ENCODE measurements at places on chromosomes 7 and 10.

DNA sequence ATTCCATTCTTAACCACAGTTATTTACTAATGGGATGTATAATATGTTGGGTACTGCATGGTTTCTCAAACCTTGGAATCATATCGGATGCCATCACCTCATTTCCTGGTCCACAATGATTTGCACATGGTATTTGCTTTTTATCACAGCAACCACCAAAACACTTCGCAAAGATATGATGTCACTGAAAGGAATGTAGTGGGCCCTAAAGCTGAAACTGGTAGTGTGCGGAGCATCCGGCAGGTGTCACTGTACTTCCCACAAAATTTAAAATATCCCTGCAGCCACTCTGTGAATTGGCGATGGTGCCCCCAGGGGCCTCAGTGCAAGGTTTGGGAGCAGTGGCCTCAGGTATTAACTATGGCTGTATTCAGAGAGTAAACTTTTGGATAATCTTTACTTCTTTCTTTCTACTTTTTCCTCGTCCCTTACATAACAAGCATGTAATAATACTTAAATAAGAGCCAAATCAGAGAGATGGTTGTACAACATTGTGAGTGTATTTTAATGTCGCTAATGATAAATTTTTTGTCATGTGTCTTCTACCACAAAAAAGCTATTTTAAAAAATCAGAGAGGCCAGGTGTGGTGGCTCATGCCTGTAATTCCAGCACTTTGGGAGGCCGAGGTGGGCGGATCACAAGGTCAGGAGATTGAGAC, 66.2 kb downstream of the FAM241B start:
- no peak for DNase-seq

GRCh38 chr7:129122078-129122750, 22.3 kb upstream of the TSPAN33 start:
- no peak for DNase-seq

- DNase-seq = peak; percentile 43
Measured at GRCh38 chr7:38105874-38106483, 72.1 kb upstream of the STARD3NL start.

- peak; percentile 33 for DNase-seq
Measured at GRCh38 chr7:150450491-150451001, at the start of gene GIMAP8. GIMAP8 (plus strand) TSS chr7:150450630; CDS start chr7:150466699, 16,069 bp downstream.

DNA sequence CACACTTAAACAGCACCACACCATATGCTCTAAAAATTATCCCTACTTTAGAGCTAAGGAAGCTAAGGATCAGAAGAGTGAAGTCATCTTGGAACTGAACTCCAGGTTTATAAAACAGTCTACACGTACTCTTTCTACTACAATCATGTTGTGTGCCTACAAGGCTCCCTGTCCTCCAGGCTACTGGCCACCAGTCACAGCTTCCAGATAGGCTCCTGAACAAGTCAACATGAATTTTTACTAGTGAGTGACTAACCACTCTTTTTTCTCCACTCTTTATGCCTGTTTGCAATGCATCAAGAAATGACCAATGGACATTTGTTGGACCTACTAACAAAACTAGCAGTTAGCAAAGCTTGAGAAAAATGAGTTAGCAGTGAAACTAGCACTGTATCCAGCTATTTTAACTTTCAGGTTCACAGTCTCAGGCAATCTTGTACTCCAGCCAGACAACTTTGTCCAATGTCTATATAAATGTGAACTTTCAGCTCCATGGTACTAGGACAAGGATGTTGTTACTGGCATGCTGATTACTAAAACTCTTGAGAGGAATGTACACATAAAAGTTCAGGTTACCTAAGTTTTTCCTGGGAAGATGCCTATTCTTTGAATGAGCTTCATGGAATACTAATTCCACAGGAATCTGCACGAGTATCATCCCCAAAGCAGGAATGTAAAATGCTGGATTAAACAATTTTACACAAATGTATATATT, 180.0 kb downstream of the BTAF1 start:
- no peak for DNase-seq

DNA sequence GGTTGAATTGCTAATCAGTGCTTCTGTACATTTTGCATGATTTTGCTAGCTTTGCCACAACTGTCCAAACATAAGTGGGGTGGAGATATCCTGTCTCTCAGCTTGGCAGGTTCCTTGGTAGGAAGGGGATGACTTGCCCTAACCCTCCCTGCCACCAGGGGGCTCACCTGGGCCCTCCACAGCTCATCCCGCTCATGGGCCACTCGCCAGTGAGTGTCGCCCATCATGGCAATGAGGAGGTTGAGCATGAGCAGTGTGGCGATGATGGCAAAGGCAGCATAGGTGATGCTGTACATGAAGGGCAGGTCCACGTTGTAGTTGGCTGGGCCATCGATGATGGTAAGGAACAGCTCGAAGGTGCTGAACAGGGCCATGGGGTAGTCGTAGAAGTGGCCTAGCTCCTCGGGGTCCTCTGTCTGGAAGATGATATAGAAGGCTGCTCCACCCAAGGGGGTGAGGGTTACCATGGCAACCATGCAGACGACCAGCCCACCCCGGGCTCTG, 12.2 kb downstream of the TRPV6 start:
- no peak for DNase-seq

Data from midbrain (tissue), 1 donor.